ENCODE measurements at places on chromosomes 6 and 20.

DNA sequence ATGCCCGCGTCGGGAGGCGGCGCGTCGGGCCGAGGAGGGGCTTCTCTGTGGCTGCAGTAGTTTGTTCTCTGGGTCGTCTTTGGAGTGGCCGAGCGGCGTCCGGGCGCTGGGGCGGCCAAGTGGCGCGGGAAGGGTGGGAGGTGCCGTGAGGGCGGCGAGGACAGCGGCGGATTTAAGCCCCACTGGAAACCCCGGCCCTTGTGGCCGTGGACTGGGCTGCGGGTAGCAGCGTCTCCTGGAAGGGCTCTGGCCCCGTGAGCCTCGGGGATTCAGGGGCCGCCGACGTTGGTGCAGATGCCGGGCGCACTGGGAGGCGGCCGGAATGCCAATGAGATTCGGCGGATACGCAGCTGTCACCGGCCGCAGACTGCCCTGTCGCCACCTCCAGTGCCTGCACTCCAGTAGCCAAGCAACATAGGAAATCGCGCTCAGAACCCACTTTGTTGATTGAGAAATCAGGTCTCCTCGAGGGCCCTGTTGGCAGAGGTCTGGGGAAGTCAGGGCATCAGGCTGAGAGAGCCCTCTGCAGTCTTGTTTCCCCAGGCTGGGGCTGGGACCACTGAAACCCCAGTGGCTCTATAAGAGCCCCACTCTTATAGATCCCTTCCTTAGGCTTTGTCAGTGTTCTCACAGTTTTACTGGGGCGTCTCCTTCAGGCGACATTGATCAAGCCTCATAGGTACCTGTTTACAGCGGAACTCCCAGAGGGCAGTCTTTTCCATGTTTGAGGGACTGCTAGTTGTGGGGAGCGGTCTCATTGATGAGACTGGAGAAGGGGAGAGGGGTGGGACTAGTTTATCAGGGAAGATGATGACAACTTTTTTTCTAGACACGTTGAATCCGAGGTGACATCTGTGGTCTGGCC lies 642 bp downstream of the GZF1 start:
- ATAC-seq: peak; percentile 0

GRCh38 chr6:131062241-131063027 lies 611 bp downstream of the EPB41L2 start:
- ATAC-seq: peak; percentile 55

- ATAC-seq: no peak
Measured at GRCh38 chr6:150203871-150204545, 61.2 kb downstream of the PPP1R14C start.

DNA sequence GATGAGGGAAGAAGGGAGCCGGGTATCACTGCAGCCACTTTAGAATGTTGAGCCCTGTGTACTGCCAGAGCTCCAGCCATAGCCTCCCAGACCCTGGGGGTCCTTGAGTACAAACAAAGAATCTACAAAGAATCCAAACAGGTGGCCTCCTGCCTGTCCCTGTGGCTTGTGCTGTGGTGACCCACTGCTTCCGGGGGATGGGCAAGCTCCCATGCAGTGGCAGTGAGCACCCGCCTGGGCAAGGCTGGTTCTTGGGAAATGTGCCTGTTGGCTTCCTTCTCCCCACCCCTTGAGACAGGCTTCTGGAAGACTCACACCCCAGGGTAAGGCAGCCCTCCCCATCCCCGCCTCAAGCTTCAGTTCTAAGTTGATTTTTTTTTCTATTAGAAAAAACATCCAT lies 13.9 kb downstream of the SIRPA start:
- no peak for ATAC-seq

GRCh38 chr6:128569732-128570679 lies 49.6 kb upstream of the PTPRK start:
- no peak for ATAC-seq

- ATAC-seq: no peak
Measured at GRCh38 chr6:33421344-33421643, 1.4 kb downstream of the SYNGAP1 start.

DNA sequence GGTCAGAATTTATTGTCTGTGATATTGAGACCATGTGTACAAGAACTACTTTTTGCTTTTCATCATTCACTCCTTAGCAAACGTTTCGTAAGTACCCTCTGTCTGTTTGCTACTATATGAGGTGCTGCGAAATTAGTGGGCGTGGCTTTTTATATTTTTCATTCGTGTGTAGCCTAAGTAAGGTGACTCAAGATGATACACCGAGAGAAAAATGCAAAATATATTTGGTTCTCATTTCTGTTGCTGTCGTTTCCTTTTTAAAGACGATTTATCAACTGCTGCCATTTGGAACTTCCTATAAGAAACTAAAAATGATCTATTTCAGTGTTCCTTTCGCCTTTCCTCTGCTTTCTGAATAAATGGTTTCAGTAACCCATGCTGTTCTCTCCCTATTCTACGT lies 61.2 kb downstream of the VAPB start:
- peak; percentile 70 for ATAC-seq

- no peak for ATAC-seq
Measured at GRCh38 chr6:19231878-19232561, 605.1 kb upstream of the ID4 start.

DNA sequence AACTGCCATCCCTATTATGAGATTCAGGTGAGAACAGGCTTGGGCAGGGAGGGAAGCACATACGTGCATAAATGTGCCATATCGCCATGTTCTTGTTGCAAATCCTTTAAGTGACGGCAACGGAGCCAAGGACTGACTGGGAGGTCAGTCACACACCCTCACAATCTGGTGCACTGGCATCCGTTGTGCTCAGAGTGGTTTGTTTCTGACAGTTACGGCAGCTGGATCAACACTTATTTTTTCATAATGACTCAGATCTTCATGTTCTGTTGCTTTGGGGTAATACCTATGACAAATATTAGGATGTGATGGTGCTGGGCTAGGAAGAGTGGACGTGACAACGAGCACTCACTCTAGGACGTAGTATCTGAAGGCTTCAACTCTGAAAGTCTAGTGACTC lies 56.2 kb upstream of the PREP start:
- ATAC-seq: peak; percentile 85

- ATAC-seq: no peak
Measured at GRCh38 chr20:14446446-14446845, 109.0 kb upstream of the FLRT3 start.

DNA sequence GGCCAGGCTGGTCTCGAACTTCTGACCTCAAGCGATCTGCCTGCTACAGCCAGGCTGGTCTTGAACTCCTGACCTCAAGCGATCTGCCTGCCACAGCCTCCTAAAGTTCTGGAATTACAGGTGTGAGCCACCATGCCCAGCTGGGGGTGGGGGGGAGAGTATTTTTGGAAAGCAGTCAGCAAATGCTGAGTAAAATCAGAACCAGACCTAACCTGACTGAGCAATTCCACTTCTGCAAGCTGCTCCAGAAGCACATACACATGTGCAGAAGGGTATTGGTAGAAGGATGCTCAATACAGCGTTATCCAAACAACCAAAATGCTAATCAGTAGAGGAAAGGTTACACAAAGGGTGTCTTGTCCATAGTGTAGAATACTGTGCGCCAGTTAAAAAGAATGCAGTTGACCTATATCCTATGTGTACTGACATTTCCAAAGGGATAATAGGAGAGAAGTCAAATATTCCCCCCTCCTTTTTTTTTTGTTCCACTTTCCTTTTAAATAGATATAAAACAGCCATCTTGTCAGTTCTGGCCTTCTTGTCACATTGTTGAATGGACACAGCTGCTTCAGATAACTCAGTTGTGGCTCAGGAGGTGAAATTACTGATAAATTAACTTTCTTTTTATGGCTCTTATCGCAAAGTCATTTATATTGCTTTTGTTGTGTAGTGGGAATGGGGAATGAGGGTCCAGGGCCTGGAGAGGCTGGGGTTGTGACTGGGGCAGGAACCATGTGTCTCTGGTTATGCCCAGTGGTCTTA lies 74.6 kb downstream of the DTD1 start:
- no peak for ATAC-seq

- peak; percentile 81 for ATAC-seq
Measured at GRCh38 chr20:48760403-48760983, 67.3 kb downstream of the PREX1 start.

DNA sequence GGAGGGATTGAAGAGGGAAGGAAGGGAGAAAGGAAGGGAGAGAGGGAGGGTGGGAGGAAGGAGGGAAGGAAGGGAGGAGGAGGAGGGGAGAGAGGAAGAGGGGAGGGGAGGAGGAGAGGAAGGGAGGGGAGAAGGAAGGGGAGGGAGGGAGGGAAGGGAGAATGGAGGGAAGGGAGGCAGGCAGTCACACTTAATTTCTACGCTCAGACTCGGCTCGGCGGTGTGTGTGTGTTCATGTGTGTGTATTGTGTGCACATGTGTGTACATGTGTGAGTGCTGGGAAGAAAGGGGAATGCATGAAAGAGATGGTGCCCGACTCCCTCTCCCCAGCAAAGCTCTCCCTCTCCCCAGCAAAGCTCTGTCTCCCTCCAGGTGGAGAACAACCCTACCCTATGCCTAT lies 79.1 kb upstream of the AFDN start:
- ATAC-seq: no peak

GRCh38 chr20:10978713-10979112 lies 304.9 kb upstream of the JAG1 start:
- ATAC-seq: no peak

DNA sequence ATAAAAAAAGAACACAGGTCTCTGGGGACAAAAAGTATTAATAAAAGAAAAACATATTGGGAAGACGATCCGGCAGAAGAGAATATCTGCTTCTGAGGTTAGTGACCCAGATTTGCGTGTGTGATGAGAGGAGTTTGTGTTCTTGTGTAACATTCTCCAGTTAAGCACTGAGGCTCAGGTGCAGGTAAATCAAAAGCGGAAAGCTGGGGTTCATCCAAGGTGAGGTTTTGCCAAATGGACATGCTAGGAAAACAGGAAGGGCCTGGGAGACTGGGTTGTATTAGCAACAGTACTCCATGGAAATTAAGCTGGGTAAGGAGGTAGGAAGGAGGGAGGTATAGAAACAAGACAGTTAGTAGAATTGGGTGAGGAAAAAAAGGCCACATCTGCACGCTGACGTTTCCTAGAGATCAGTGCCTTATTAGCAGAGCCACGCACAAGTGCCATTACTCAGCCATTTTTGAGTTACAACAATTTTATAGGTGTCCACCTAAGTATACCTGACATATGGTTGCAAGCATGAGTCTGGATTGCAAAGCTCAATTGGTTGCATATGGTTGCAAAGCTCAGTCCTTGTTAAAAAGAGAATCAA lies 139.6 kb downstream of the ZMYND8 start:
- ATAC-seq: no peak

DNA sequence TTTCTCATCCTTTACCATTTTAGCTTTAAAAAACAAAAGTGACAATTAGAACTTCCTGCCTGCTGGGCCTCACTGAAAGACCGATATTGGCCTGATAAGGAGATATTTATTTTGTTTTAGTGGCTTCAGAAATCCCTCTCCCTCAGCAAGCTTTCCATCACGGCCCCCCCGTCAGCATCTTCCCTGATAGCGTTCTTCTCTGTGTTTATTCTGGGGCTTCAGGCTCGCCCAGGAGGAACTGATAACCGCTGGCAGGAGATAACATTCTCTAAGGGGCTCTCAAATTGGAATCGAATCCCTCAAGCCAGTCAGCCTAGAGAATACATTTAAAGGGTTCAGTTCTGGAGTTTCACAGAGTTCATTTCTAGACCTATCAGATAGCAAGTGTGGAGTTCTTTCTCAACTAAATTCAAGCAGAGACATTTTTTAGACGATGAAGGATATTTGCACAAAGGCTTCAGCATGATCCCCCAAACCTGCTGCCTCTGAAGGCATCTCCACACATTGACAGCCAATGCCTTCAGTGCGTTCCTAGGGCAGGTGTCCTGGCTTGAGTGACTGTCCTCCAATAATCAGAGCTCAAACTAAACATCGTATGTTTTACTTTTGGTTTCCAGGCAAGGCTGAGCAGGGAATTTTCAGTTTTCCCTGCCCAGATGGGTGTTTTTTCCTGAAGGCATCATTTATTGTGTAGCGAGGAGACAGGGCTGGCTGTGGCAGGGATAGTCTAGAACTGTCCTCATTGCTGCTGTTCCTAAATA lies 17.0 kb downstream of the PRDM1 start:
- ATAC-seq: no peak

DNA sequence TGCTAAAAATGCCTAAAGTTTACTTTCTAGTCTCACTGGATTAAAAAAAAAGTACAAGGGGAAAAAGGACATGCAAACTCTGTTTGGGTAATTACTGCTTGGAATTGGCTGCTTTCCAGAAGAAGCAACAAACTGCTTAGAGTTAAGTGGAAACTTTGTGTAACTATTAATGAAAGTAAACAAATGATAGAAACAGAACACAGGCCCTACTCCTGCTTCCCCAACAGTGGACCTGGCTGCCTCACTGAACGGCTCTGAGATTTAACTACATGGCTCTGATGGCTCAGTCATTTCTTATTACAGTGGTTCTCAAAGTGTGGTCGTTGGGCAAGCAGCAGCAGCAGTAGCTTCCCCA lies 108.5 kb downstream of the MAN1A1 start:
- no peak for ATAC-seq

DNA sequence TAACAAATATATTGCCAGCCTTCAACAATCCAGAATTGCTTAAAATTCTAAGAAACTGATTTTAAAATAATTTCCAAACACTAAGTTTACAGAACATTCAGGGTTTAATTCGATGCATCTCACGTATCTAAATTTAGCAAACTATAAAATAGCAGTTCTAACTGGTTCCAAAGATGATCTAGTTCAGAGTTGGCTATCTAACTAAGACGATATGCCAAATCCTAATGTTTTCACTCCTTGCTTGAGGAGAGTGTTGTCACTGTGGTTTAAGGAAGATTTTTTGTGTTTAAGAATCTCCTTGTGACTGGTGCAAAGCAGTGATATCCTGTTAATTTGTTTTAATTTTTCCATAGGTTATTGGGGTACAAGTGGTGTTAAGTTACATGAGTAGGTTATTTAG lies 311.5 kb upstream of the ID4 start:
- ATAC-seq: no peak

DNA sequence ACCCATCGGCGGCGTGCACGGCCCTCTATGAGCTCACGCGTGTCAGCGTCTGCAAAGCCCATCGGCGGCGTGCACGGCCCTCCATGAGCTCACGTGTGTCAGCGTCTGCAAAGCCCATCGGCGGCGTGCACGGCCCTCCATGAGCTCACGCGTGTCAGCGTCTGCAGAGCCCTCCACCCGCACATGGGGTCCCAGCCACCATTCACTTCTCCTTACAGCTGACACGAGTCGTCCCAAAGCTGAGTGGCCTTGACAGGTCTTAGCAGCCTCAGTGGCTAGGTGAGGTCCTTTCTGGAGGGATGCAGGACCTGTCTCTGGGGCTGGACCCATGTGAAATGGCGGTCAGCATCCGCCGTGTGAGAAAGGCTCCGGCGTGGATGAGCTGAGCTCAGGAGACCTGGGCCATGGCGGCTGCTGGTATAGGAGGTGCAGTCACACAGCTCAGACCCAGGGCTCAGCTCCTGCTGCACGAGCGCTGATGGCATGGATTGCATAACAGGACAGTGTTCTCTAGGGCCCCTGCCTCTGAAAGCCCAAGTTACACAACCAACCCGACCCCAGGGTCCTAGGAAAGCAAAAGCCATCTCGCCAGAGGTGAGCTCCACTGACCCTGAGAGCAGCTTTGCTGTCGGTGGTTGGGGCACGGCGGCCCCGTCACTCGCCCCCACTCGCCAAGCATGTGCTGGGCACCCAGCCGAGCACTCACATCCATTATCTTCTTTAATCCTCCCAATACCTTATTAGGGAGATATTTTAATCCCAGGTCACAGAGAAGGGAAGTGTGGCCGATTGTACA lies 38.9 kb downstream of the DLL1 start:
- no peak for ATAC-seq
